SHP77 treated with DMSO at 0.1 percent for 48 hours (cell line): ENCODE measurements at places on chromosomes 1 and 21.

- DNase-seq: peak; percentile 43
These were observed 65.4 kb downstream of the SYDE2 start for GRCh38 chr1:85135392-85135798.

- peak; percentile 78 for DNase-seq
These were observed 30.6 kb downstream of the CAPN2 start for GRCh38 chr1:223742856-223743517.

DNA sequence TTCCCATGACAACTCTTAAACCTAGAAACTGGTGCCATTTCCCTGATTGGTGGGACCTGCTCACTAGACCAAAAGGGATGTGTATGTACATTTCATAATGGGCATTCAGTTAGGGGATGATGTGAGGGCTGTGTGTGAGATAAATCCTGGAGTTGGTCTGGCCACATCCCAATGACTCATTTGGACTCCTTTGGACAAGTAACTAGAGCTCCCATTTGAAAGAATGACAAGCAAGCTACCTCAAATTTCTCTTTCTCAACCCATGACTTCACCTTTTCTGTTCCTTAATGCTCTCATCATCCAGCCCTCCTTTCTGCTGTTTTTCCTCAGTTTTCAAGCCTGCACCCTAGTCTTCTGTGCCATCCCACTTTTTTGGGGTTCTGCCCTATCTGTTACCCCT, 27.9 kb downstream of the EBNA1BP2 start:
- no peak for DNase-seq

DNA sequence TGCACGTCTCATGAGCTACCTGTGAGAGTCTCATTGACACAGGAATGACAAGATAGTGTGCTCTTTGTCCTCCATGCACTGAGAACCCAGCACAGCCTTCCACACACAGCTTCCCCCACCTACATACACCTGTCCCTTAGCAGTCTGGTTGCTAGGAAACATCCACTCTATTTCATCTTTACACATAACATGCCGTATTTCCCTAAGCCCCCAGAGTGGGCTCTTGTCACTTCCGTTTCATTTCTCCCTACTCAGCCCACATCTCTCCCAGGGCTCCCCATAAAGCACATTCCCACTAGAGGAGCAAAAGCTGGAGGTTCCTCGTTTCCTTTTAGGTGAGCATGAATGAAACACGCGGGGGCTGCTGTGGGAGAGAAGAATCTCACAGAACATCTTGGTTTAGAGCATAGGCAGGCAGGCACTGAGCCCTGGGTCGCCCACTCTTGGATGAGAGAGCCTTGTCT, 137.1 kb downstream of the ETS2 start:
- no peak for DNase-seq

GRCh38 chr1:18549906-18550305, 69.2 kb downstream of the KLHDC7A start:
- DNase-seq: no peak

DNA sequence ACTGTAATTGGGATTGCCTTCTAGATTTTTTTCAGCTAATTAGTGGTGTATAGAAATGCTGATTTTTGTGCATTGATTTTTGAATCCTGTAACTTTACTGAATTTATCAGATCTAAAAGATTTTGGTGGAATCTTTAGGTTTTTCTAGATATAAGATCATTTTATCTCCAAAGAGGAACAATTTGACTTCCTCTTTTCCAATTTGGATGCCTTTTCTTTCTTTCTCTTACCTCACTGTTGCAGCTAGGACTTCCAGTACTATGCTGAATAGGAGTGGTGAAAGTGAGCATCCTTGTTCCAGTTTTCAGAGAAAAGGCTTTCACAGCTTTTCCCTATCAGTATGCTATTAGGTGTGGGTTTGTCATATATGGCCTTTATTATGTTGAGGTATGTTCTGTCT, 53.6 kb downstream of the TESK2 start:
- no peak for DNase-seq

DNA sequence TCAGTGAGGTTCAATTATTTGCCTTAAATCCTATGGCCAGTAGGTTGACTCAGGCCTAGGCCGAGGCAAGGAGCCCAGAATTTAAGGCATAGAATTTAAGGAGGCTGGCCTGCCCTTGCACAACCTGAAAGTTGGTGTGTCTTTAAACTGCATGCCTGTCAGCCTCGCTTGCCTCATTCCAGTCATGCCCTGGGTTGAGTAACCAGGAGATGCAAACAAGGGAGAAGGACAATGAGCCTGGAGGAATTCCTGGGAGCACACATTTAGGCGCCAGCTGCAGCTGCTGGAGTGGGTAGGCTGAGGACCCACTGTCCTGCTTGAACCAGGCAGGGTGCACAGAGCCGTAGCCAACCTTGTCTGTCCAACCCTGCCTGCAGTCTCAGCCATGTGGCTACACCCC, 11.7 kb downstream of the CD2 start:
- no peak for DNase-seq

DNA sequence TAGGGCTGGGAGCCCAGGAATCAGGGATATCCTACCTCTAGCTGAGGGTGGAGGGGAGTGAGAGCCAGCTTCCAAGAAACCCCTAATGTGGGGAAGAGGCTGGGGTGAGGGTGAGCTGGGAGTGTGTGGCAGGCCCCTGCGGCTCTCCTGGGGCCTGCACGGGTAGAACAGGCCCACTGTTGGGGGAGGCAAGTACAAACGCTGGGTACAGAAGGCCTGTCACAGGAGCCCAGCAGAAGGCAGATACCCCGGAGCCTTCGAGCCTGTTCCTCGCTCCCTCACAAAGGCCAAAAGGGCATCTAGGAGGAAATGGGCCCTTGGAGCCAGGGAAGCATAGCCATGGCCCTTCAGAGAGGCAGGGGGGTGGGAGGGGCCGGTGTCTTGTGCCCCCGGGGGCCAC, 13.7 kb downstream of the CELF3 start:
- no peak for DNase-seq

DNA sequence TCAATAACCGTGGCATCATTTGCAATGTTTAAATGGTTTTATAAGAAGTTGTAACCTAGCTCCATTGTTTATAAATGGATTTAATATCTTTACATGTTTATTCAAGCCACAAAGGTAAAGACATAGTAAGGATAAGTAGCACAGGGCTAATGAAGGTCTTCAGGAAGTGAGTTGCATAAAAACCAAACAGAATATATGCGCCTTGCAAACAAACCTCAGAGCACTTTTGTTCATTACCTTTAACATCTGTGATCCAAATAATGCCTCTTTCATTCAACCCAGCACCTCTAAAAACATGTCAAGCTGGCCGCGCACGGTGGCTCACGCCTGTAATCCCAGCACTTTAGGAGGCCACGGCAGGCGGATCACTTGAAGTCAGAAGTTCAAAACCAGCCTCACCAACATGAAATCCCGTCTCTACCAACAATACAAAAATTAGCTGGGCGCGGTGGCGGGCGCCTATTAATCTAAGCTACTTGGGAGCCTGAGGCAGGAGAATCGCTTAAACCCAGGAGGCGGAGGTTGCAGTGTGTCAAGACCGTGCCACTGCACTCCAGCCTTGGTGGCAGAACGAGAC, 25.3 kb downstream of the BRINP3 start:
- DNase-seq: no peak

- DNase-seq: no peak
These were observed 42.7 kb upstream of the DHCR24 start for GRCh38 chr1:54929700-54930099.

GRCh38 chr1:154707901-154708463, 100.0 kb upstream of the ADAR start:
- no peak for DNase-seq

DNA sequence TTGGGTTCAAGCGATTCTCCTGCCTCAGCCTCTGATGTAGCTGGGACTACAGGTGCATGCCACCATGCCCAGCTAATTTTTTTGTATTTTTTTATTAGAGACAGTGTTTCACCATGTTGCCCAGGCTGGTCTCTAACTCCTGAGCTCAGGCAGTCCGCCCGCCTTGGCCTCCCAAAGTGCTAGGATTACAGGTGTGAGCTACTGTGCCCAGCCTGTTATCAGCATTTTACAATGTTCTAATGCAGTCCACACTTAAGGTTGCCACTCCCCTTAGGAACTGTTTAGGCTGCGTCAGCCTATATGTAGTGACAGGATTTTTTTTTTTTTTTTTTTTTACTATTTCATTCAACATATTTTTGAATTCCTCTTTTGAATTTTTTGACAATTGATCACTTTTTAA, 30.2 kb downstream of the AGPAT3 start:
- DNase-seq: no peak

GRCh38 chr21:45013260-45013841, 61.0 kb upstream of the ADARB1 start:
- no peak for DNase-seq

DNA sequence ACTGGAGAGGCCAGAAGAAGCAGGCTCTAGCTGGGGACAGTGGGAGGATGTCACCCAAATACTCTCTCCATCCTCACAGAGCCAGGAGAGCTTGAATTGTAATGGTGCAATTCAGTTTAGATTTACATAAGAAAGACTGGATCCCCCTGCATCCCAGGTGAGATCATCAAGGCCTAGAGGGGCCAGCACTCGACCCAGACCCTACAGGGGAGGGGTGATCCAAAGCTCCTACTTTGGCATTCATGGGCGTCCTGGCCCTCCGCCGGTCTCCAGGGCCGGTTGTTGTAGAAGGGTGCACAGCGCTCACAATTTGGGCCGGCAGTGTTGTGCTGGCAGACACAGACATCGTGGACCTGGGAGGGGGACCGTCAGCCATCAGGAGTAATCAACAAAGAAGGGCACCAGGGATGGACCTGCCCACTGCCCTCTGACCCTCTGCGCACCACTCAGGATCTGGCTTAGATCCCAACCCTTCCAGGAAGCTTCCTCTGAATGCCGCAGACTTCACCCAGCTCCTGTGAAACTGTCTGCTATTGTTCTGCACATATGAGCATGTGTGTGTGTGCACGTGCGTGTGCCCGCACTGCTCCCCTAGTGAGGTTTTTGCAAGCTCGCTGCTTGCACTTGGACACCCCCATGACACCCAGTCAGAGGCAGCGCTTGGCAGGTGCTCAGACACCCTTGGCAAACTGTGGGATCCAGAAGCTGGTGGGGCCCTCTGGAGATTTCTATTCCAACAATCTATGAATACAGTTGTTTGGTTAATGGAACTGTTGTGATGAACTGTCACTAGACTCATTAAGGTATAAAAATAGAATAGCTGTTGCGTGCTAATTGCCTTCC, 21.6 kb downstream of the LAMB3 start:
- DNase-seq: no peak

GRCh38 chr1:109783436-109783835, 19.7 kb upstream of the EPS8L3 start:
- no peak for DNase-seq

GRCh38 chr1:38839363-38839762, 20.2 kb downstream of the RRAGC start:
- DNase-seq: no peak

GRCh38 chr1:193979219-193979618, 792.8 kb upstream of the B3GALT2 start:
- DNase-seq: no peak

- no peak for DNase-seq
These were observed 1.9 kb upstream of the SFT2D2 start for GRCh38 chr1:168223681-168224540.

- no peak for DNase-seq
These were observed 32.3 kb downstream of the RRAGC start for GRCh38 chr1:38827318-38827717.

DNA sequence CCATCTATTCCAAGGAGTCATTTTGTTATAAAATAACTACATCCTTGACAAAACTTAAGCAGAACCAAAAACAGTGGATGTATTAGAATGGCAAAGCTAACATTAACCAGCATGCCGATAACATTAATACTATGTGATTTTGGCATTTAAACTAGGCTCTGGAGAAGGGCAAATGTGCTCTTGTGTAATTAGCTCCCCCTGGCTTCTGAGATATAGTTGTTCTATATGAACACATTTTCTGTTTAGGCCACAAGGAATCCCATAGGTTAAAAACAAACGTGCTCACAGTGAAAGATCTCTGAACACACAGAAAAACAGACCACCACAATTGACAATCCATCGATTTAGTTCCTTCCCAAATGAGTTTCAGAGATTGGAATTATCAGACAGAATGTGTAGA, 57.4 kb upstream of the TARS2 start:
- DNase-seq: no peak

GRCh38 chr1:153250166-153250565, 9.3 kb upstream of the LORICRIN start:
- no peak for DNase-seq

GRCh38 chr1:40901886-40902852, 40.0 kb upstream of the CITED4 start:
- DNase-seq: no peak
